ENCODE measurements at places on chromosomes 1 and 21.

- DNase-seq, result no peak
Observed at GRCh38 chr1:222926566-222926965, 111.7 kb downstream of the DISP1 start.

DNA sequence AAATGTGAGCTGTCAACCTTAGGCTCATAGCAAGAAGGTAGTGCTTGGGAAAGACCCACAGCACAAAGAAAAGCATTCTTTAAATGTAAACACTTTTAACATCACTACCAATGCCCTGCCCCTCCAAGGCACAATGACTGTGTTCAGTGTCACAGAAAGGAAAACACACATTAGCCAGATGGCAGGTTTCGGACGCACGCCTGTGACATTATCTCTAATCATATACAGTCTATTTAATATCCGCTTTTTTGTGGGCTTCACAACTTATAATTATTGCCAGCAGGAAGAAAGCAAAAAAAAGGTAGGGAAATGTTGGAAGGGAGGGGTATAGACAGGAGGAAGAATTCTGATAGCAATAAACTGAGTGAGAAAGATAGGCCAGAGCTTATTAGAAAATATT is 112.4 kb upstream of the BEND5 start:
- DNase-seq, result no peak

DNA sequence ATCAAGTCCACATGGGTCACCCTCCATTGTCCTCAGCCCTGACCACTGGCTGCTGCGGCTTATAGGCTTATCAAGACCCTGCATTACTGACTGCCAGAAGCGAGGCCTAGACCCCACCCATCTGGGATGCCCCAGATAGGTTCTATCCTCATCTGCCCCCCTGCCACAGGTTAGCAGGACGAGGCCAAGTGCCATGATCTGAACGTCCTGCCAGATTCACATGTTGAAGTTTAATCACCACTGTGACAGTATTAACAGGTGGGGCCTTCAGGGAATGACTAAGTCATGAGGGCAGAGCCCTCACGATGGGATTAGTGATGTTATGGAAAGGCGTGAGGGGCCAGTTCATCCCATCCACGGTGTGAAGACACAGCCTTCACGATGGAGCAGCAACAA is 6.2 kb upstream of the CPLANE2 start:
- DNase-seq, result no peak

- no peak for DNase-seq
Observed at GRCh38 chr1:201098992-201099677, 13.1 kb downstream of the CACNA1S start.

- no peak for DNase-seq
Observed at GRCh38 chr1:97553971-97554370, 366.9 kb downstream of the DPYD start.

DNA sequence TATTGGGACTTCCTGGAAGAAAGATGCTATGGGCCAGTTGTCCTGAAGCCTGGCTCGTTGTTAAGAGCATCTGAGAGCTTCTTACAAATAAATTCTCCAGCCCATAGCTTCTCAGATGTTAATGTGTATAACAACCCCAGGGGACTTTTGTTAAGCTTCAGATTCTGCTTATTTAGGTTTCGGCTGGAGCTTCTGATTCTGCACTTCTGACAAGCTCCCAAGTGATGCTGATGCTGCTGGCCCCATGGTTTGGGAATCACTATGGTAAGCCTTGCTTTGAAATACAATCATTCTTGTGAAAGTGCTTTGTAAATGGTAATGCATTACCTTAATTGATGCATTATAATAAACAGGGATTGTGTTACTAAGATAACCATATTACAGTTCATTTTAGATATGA is 281.8 kb upstream of the PLD5 start:
- no peak for DNase-seq

Measured in frontal cortex (tissue), 4 donors.